ENCODE measurements at places on chromosomes 2 and 18.

DNA sequence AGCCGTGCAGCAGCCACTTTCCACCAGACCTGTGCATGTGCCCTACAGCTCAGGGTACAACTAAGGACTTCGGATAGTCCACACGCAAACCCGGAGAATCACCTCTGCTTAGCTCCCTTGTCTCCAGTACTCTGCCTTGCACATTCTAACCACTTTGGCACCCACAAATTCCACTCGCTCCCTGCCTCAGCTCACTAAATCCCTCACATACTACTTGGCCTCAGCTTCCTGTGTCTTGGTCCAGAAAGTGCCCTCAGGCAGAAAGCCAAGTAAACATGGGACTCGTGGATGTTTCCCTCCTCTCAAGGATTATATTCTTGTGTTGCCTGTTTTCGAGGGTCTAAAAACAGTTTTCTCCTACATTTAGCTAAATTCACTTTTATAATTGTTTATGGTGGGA, 157.8 kb upstream of the DAPL1 start:
- no peak for DNase-seq

- no peak for DNase-seq
These were observed 15.5 kb downstream of the NCK2 start for GRCh38 chr2:105760191-105760590.

DNA sequence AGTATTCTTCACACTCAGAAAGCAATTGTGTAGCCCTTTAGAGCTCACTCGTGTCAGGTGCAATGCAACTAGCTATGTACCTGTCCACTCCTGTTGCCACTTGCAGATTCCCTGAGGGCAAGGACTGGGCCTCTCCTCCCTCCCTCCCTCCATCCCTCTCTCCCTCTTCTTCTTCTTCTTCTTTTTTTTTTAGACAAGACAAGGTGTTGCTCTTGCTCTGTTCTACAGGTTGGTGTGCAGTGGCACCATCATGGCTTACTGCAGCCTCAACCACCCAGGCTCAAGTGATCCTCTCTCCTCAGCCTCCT, 119.7 kb downstream of the ACKR3 start:
- DNase-seq: no peak

DNA sequence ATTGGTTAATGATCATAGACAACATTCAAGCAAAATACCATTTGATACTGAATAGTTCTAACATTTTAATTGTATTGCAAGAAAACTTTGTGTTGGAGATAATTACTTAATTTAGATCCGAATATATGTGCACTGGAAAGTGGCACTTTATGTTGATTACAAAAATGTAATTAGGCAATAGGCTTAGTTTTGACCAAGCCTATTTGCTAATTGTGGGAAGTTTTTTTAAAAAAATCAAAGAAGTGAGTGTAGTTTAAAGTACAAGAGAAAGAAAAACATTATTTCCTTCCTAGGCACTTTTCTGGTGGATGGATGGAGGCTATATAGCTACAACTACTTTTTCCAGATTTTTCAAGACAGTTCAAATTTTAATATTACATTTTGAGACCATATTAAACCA, 18.3 kb upstream of the PELI1 start:
- DNase-seq: peak; percentile 76

DNA sequence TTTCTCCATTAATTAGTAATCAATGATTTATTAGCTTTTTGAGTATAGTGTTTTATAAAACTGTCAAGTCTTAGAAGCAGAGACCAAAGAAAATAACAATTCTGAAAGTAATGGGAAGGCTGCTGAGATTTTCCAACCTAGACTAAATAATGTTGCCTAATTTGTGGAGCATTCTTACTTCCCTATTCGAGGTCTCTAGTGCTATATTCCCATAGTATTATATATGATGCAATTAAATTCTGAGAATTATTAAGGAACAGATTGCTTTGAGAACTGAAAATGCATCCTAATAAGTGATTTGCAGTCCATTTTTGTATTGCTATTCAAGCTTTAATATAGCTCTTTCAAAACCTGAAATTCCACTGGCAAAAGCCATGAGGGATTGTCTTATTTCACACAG, 27.7 kb upstream of the DOCK10 start:
- peak; percentile 67 for DNase-seq

DNA sequence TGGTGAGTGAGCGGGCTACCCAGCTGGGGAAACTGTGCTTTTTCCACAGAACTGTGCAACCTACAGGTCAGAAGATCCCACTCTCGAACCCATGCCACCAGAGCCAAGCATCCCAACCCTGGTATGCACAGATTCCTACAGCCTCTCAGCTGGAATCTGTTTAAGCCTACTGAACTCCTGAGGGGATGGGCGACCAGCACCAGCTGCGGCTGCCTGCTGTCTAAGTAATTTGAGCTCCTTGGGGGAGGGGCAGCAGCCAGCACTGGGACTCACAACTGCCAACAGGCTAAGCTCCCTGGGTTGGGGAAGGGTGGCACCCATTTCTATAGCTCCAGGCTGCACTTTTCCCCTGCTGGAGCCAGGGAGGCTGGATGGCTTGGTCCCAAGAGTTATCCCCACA, 11.8 kb downstream of the CYP27C1 start:
- no peak for DNase-seq

Data from inflammatory macrophage treated with lipopolysaccharide for 4 hours (primary cell).